ENCODE measurements at places on chromosomes 11 and 22.

DNA sequence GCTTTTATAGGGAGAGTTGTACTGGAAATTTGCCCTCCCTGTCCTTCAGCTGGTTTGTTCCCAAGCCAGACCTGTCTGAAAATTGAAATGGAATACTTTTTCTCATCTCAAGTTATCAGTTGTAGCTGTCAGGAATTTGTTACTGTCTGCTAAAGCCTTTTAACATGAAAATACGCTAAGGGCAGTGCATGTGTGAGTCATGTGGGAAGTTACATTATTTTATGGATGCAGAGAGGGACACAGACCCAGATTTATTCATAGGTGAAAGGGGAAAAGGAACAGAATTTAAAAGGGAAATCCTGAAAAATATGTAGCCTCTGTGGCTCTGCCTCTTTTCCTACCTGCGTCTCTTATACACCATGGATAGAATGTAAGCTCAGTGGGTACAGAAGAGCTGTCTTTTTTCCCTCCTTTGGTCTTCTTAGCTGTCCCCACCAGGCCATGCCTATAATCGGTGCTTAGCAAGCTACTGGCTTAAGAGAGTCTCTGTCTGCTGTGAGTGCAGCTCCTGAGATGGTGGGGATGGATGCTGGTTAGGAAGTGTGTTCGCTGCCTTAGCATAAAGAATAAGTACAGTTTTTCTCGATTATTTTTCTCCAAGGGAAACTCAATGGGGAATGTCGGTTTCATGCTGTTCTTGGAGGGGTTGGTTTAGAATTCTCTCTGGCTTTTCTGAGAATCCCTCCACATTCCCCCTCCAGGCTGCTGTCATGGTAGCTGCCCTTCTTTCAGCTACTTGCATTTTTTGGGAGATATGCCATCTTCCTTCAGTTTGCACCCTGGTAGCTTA, 166.8 kb downstream of the TEAD1 start:
- DNase-seq, result peak; percentile 12

GRCh38 chr11:120914601-120915000, 109.3 kb upstream of the TBCEL start:
- DNase-seq, result no peak

DNA sequence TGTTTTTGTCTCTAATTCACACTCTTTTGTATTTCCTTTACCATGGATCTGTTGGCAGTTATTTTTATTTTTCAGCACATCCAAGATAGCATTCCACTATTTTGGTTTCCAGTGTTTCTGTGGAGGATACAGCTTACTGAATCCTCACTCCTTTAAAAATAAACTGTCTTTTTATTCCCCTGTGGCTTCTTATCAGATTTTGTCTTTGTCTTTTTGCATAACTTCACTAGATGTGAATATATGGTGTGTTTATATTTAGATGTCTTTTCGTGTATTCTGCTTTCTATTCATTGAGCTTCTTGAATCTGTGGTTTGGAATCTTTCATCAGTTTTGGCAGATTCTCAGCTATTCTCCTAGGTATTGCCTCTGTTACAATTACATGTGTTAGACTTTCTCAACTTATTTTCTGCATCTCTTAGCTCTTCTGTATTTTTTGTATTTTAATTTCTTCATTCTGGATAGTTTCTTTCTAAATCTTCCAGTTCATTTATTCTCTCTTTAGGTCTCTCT, 7.4 kb upstream of the ATXN10 start:
- no peak for DNase-seq

GRCh38 chr22:44221710-44222475, 41.2 kb downstream of the PARVG start:
- DNase-seq, result no peak

DNA sequence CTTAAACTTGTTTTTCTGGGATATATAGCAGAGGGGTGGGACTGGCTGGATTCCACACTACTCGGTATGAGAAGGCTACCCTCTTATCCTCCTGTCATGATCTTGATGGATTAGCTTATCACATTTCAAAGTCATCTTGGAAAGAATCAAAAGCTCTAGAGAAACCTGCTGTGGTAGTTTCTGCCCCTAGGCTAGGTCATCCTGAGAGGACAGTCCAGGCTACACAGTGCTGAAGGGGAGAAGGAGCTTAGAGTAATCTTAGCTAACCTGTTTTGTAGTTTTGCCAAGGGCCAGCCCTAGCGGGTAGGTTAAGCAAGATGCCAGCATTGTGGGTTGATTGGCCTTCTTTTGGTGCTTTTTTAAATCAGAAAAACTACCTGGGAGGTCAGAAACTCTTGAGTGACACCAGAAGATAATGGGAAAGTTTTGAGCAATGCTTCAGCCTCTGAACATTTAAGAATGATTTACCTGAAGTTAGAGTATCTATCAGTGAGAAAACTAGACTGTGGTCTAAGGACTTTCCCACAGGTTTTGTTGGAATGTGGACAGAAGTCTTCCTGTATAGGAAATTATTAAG, 21.3 kb downstream of the PIWIL4 start:
- DNase-seq, result peak; percentile 89

- no peak for DNase-seq
Measured at GRCh38 chr11:10747733-10748132, 3.3 kb upstream of the CTR9 start.
